NCI-H524 (cell line): ENCODE measurements at places on chromosomes 4 and X.

DNA sequence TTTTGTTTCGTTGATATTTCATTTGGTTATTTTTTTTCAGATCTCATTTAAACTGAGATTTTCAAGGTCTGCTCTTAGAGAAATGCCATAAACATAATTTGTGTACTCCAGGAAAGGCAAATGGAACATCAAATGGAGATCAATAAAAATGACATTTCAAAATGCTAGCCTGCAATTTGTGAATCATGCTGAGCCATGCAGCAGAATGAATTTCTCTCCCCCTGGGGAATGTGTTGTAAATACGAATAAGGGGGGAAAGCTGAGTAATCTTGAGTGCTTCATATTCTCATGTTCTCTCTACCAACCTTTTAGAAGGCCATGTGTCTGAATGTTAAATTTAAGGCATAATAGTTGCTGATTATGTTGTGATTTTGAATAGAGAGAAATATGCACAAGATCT, 7.8 kb downstream of the ZCCHC4 start:
- no peak for DNase-seq

DNA sequence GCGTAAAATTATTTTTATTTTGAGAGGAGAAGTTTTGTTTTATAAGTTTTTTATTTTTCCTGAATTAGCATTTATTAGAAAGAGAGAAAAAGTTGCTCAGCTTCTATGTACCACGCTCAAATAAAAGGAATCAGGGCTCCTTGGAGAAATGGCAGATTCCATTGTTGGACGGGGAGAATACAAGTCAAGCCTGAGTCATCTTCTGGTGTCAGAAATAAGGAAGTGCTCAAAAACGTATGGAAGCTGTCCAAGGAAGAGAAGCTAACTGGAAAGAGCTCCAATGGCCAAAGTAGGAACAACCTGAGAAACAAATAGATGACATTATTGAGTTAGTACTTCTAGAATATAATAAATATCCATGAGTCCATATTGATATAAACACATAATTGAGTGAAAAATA, 89.3 kb upstream of the NEIL3 start:
- DNase-seq = no peak

GRCh38 chr4:11831739-11832138, 403.0 kb upstream of the HS3ST1 start:
- DNase-seq = no peak

GRCh38 chr4:142168181-142168580, 531.8 kb downstream of the IL15 start:
- DNase-seq = no peak

GRCh38 chrX:120365320-120365719, 3.4 kb downstream of the ATP1B4 start:
- DNase-seq = peak; percentile 70

- DNase-seq = peak; percentile 21
Measured at GRCh38 chr4:88592600-88593448, 544 bp downstream of the HERC3 start.
